ENCODE measurements at places on chromosomes 1 and 21.

GRCh38 chr1:204623365-204623893 is 62.1 kb downstream of the LRRN2 start:
- DNase-seq: no peak

GRCh38 chr1:246930830-246931548 is 759 bp downstream of the AHCTF1 start:
- peak; percentile 20 for DNase-seq

DNA sequence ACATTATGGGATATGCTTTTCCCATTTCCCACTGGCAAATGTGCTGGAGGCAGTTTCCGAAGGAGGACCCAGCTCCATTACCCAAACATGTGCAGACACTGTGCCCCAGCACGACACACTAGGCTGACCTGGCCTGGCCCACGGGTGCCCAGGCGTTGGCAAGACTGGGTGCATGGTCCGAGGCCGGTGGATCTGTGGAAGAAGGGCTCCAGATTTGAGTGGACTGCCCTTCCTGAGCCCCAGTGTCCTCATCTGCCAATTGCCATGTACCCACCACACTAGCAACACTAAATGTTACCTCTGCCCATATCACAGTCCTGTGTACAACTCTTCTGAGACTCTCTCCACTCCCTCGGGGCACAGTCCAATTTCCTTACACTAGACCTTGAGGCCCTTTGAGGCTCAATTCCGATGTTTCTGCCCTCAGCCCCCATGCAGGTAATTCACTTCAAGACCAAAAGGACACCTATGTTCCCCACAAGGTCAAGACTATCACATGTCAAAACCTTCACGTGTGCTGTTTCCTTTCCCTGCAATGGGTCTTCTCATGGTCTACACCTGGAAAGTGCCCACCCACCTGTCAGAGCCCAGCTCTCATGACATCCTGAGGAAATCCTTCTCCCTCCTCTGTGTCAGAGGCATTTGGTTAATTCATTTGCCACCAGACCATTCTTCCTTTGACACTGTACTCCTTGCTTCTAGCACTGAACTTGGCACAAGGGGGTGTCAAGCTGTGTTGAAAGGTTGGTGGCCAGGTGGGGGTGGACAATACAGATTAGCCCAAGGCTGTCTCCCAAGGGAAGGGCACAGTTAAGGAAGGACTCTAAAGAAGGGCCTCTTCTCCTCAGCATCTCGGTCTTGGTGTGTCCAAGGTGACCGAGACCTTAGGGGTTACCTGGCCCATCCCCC is 124.9 kb downstream of the DMRTB1 start:
- no peak for DNase-seq

GRCh38 chr1:40451238-40451585 is 936 bp downstream of the ZFP69B start:
- no peak for DNase-seq

GRCh38 chr21:14531757-14532316 is 14.3 kb downstream of the SAMSN1 start:
- DNase-seq: no peak

DNA sequence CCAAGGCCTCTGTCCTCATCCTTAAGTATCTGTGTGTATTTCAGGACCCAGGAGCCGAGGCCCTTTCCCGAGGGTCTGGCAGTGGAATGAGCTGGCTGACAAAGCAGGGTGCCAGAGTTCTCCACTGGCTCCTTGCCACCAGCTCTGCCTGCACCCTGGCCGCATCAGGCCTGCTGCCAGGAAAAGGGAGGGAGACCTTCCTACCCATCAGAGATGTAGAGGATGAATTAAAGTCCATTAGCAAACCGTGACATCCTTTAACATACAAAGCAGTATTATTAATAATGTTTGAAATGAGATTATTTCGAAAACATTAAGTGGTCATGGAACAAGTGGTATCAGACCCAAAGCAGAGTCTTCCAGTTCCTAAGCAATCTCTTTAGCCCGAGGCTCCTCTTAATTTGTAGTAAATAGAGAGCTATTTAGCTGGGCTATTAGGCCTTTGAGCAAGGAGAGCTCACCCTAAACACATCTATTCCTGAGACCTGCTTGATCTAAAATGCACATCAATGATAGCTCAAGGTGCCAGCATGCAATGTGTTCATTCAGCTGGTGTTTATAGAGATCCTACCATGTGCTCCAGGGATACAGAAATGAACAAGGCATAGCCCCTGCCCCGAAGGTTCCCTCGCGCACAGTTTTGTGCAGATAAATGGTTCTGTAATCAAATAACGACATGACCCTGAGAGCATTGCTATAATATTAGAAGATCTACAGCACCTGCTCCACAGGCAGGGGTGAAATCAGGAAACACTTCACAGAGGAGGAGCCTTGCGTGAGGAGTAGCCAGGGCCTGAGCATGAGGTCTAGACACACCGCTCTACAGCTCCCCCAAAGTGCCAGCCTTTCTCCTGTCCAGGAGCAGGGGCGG is 44.0 kb downstream of the FAM163A start:
- no peak for DNase-seq

- DNase-seq: no peak
Measured at GRCh38 chr1:227191607-227192006, 126.7 kb downstream of the CDC42BPA start.

- DNase-seq: no peak
Measured at GRCh38 chr1:64080941-64081562, 122.4 kb upstream of the UBE2U start.

- no peak for DNase-seq
Measured at GRCh38 chr1:178536844-178537371, 24.0 kb downstream of the TEX35 start.

DNA sequence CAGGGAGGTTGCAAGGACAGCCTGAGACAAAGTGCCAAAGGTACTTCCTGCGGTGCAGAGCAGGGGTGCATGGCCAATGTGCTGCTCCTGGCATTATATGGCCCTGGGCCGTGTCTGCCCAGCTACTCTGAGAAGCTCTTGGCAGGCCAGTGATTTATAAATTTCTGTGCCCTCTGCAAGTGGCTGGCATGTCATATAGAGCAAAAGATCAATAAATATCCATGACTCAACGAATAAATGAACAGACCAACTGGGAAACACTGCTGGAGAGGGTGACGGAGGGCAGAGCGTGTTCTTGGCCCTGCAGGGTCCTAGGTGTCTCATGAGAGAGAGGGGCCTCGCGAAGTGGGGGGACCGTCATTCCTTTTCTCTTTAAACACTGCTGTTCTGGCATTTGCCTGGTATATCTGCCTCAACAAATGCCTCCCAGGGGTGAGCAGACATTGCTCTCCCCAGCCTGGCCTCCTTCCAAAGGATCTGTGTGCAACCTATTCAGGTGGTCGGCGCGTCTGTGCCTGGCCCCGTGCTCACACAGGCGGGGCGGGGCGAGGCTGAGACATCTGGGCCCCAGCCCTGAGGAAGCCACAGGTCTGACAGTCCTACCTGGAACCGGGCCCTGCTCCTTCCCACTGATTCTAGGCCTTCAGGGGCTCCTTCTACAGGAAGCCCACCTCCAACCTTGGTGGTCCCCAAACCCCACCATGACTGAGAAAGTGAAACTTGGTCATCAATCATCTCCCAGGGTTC is 82.3 kb downstream of the MRPL37 start:
- DNase-seq: no peak

GRCh38 chr1:16186655-16187235 is 25.7 kb downstream of the ARHGEF19 start:
- DNase-seq: no peak

DNA sequence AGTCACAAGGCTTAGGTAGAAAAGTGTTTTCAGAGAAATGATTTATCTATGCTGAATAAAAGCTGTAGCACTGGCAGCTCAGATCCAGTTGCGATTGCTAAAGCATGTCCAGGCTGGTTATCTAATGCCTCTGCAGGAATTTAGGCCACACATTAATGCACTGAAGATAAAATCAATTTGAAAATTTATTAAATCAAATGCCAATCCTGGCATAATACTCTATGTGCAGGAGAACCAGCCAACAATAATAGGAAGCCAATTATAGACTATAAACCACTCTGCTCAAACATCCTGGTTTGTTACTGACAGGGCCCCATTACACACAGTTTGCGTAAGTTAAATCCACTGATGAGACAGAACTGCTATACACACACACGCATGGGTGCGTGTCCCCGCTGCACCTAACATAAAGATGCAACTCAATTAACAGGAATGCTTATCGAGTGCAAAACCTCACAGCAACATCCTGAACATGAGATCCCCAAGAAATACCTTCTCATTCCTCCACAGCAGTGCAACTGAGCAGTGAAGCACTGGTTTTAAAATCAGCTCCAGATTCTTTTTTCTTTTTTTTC is 40.6 kb downstream of the PTP4A2 start:
- no peak for DNase-seq

GRCh38 chr1:76203127-76203526 is 128.6 kb downstream of the ST6GALNAC3 start:
- DNase-seq: no peak

- DNase-seq: no peak
Measured at GRCh38 chr1:145786271-145786670, 37.6 kb downstream of the RNF115 start.

DNA sequence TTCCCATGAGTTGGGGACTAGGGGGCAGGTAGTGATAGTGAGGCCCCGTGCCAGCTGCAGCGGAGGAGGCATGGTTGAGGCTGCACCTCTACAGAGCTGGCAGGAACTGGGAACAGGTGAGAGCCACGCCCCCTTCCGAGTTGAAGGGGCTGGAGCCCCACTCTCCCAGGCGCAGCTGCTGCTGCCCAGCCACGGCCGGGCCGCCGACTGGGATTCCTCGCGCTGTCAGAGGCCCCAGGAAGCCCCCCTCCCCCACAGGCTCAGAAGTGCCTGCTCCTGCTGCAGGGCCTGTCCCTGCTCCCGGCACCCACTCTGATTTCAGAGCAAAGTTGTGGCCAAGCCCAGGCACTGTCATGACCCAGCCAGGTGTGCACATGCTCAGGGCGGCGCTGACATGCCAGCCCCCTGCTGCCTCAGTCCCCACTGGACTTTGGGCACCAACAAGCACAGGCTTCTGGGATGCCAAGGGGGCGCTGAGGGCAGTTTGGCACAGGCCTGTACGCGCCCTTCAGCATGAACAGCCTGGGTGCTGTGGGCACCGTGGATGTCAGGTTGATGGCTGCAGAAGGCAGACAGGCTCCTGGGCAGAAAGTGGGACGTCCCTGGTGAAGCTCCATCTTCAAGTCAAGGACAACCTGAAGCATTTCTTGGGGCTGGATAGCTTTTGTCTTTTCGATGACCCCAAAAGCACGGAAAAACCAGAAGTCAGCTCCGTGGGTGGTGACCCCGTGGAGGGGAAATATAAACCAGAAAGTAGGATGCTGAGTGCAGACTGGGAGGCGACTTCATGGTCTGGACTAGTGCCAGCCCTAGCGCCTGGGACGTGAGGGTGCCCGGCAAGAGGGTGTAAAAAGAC is 121.5 kb downstream of the SIM2 start:
- no peak for DNase-seq

DNA sequence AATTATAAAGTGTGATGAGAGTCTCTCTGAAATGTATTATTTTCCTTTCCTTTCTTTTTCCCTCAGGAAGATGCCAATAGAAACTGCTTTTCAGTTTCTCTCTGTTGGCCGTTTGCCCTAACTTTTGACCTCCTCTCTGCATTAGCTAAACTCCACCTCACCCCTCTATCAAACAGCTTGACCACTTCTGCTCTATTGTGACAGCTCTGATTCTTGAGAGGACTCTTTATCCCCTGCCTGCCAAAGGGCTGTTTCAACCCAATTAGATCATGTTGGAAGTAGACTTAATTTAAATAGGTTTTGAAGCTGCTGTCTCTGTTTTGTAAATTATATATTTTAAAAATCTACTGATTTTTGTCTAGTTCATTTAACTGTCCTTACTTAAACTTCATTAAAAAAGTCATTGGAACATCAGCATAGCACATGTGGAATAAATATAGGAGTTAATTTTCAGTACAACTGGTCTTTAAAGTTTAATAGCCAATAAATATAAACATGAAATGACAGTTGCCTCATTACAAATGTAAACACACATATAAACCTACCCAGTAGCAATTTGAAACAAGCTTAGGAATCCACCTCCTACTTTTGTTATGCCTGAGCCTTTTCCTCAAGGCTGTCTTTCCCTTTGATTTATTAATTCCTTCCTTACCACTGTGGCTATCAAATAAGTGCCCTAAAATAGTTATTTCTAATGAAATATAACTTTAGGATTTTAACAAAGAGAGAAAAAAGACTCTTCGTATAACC is 152.0 kb downstream of the CHRM3 start:
- DNase-seq: no peak

DNA sequence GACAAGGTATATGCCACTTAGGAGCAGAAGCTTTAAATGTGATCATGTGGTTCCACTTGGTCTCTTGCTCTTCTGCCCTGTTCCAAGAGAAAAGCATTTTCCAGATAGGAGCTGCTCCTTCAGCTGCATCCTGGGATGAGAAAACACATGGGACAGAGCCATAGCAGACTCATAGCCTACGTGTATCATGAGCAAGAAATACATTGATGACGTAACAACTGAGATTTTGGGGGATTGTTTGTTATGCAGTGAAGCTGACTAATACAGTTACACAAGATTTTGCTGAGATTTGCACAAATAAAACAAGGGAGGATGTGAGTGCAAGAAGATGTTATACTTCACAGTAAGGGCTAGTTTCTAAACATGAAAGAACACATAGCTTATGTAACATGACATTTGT is 36.0 kb upstream of the IRF2BP2 start:
- DNase-seq: no peak

DNA sequence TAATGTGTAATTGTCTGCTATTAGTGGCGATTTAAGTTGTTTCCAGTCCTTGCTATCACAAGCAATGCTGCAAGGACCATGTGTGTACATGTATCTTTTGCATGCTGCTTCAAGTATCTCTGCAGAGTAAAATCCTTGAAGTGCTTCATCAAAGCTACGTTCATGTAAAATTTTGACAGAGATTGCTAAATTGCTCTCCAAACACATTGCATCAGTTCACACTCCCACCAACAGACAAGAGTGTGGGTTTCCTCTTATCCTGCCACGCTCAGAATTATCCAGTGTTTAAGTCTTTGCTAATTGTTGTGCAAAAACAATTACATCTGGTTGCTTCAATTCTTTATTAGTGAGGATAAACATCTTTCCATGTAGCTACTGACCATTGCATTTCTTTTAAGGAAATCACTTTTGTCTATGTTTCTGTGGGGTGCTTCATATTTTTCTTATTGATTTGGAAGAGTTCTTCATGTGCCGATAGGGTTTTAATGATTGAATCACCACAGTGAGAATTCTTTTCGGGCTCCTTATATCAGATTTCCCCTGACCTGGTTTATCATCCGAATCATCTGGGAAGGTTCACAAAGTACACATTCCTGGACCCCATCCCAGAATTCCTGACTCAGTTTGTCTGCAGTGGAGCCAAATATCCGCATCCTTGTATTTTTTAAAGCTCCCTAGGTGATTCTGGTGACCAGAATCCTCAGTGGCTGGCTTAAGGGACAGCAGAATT is 56.3 kb upstream of the GALNT2 start:
- no peak for DNase-seq

DNA sequence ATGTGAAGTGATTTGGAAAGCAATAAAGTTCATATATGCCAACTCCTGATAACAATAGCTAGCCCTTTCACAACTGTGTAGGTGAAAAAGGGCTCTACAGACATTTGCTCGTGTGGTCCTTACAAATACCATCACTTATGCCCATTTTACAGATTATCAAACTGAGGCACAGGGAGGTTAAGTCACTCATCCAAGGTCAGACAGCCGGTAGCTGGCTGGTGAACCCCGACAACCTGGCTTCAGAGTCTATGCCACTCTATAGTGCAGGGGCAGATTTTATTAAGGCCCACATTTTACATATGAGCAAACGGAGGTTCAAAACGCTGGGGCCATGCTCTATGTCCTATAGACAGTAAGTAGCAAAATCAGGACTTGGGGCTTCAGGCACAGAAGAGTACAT is 280.5 kb downstream of the RRAGC start:
- no peak for DNase-seq

GRCh38 chr1:15279576-15280230 is 32.7 kb downstream of the FHAD1 start:
- no peak for DNase-seq

Data from stimulated activated CD8-positive, alpha-beta memory T cell treated with anti-CD3 and anti-CD28 coated beads, Interleukin-7, amount 100 ng/mL, for 1 hour (primary cell).